ENCODE measurements at places on chromosomes 6 and 20.

- no peak for DNase-seq
These were observed 623.3 kb downstream of the CD109 start for GRCh38 chr6:74319292-74319691.

DNA sequence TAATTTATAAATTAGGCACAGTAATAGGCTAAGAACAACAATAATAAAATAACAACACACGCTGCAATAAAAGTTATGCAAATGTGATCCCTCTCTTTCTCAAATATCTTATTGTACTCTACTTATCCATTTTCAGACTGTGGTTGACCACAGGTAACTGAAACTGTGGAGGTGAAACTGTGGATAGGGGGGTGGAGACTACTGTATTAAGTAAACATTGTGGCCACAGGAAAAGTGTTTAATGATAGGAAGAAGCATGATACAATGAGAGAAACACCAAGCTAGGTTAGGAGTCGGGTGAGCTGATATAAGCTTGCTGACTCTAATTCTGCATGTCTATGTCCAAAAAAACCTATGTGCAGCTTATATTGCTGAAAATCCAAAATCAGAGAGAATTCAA lies 23.0 kb downstream of the NHLRC1 start:
- DNase-seq, result no peak

DNA sequence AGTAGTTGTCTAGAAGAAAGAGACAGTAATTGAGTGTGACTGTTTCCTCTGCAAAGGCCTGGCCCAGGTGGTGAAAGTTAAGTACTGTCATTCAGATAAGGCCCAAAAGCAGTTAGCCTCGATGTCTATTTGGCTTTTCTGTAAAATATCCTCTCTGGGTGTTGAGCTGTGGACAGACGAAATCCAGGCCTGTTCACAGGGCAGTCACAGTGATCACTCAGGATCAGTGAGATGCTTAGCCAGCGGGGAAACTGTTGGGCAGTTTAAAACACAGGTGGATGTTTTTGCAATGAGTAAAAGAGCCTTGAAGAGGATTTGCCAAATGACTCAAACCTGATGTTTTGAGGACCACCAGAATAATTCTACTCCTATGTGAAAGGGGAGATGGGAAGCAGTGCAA lies 22.0 kb upstream of the PRDM1 start:
- DNase-seq, result no peak

GRCh38 chr20:16462711-16463110 lies 110.5 kb downstream of the KIF16B start:
- no peak for DNase-seq

GRCh38 chr6:42418724-42419123 lies 33.0 kb downstream of the TRERF1 start:
- no peak for DNase-seq

- no peak for DNase-seq
These were observed 6.6 kb upstream of the SAMHD1 start for GRCh38 chr20:36957875-36958667.

GRCh38 chr6:33029328-33030184 lies 20.2 kb upstream of the HLA-DOA start:
- DNase-seq, result no peak

- DNase-seq, result no peak
These were observed 159.8 kb downstream of the PLCB1 start for GRCh38 chr20:8291873-8292272.

- DNase-seq, result no peak
These were observed 308.5 kb downstream of the BMP7 start for GRCh38 chr20:56957737-56958553.

Measured in activated gamma-delta T cell treated with anti-CD3 and anti-CD28 coated beads, Interleukin-2, amount 50 U/mL, for 16 hours (primary cell).